ENCODE measurements at places on chromosomes 12 and 14.

DNA sequence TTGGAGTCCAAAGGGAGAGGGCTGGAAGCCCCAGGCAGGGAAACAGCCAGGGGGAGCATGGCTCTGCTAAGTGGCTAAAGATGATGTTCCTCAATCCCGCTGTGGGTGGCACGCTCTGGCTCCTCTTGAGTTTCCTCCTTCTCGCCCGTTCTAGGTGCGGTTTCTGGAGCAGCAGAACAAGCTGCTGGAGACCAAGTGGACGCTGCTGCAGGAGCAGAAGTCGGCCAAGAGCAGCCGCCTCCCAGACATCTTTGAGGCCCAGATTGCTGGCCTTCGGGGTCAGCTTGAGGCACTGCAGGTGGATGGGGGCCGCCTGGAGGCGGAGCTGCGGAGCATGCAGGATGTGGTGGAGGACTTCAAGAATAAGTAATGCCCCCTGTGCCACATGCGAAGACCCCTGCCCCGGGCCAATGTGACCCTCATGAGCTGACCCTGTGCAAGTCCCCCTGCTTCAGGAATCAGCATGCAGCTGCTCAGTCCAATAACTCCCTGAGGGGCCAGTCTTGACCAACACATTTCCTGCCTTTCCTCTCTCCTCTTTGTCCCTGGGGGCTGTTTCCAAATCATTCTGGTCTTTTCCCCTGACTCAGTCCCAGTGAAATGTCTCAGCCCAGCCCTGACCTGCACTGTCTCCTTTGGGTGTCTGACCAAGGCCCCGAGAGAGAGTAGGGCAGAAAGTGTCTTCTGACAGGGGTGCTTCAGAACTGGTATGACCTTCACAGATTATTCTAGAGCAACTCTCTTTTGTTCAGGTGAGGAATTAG, 2.1 kb downstream of the KRT7 start:
- no peak for DNase-seq

DNA sequence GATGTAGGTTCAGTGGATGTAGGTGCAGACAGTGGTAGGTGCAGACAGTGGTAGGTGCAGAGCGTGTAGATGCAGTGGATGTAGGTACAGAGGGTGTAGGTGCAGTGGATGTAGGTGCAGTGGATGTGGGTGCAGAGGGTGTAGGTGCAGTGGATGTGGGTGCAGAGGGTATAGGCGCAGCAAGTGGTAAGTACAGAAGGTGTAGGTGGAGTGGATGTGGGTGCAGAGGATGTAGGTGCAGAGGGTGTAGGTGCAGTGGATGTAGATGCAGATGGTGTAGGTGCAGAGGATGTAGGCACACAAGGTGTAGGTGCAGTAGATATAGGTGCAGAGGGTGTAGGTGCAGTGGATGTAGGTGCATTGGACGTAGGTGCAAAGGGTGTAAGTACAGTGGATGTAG, 86.0 kb downstream of the HECTD4 start:
- DNase-seq, result no peak

DNA sequence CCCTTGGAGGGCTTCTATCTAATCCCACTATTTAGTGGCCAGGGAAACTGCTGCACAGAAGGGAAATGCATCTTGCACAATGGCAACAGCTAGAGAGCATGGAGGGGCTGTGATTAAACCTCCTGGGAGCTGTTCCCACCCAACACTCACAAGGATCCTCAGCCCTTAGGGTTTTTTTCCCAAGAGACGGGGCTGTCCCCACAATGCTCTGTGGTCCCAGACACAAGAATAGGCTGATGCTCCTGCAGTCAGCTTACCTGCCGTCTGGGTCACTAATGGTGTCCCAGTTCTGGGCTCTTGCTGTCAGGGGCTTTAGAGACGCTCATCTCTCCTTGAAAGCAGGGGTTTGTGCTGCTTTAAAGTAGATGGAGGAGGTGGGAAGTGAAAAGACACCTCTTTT, 4.6 kb downstream of the SERPINA1 start:
- DNase-seq, result no peak

- DNase-seq, result no peak
Measured at GRCh38 chr14:38199739-38200138, 8.0 kb upstream of the SSTR1 start.

DNA sequence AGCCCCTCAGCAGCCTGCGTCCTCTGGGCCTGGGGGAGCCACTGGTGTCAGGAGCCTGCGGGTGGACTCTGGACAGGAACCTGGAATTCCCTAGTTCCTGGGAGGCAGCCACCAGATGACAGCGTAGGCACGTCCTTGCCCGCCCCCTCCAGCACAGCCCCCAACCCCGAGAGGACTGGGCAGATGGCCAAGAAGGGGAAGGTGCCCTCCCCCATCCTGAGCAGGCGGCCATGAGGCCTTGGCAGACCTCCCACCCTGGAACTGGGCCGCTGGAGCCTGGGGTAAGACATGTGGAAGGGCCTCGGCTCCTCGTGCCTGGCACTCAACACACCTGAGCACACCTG, 60.4 kb upstream of the FBRSL1 start:
- DNase-seq, result no peak

Data from inflammatory macrophage treated with lipopolysaccharide for 1 hour (primary cell).